ENCODE measurements at places on chromosomes 1 and 21.
A peak's percentile ranks its signal among the peaks of the same experiment; 100 is the strongest.

DNA sequence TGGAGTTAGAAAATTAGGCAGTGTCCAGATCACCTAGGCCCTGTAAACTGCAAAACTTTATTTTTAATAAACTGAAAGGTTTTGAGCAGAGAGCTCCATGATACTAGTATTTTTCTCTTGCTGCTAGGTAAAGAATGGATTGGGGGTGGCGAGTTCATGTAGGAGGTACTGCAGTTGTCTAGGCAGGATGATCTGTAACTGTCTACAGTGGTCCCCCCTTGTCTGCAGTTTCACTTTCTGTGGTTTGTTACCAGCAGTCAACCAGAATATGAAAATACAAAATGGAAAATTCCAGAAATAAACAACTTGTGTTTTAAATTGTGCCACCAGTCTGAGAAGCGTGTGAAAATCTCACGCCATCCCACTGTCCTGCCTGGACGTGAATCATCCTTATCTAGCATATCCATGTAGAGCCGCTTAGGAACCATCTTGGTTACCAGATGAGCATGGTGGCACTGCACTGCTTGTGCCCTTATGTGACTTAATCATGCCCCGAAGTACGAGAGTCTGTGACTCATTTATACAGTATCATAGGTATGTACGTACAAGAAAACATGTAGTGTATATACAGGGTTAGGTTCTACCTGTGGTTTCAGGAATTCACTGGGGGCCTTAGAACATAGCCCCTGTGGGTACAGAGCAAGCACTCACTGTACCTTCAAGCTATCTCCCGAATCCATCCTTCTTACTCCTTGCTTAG is 94.2 kb downstream of the AHCTF1 start:
- DNase-seq, result no peak

- no peak for DNase-seq
These were observed 1.5 kb downstream of the GPX7 start for GRCh38 chr1:52603630-52604029.

GRCh38 chr1:154466206-154466605 is 35.8 kb upstream of the TDRD10 start:
- DNase-seq, result peak; percentile 60

GRCh38 chr1:36365381-36365780 is 20.3 kb downstream of the STK40 start:
- peak; percentile 58 for DNase-seq

GRCh38 chr1:189253601-189254350 is 1223.9 kb downstream of the BRINP3 start:
- no peak for DNase-seq

Measured in common myeloid progenitor, CD34-positive (primary cell).